Activated T-helper 1 cell treated with anti-CD3 and anti-CD28 coated beads, Interleukin-12 subunit alpha, Interleukin-12 subunit beta, Interleukin-2, Interleukin-4 antibody, amounts not matched to agents 30 ng/mL and 10 ng/mL and 1 ng/mL, durations not matched to agents 14 hours and 24 hours and 36 hours (primary cell): ENCODE measurements at places on chromosomes 2 and 18. TPM values are rescaled to one million over a fixed set of nuclear protein-coding genes. Genes with fewer than 3 reads are reported as not detected.

AQP12A gene
- not detected in 2 replicates for total RNA-seq

PTH2R gene
- total RNA-seq: 0.10 TPM in 1 of 2 replicates, not detected in the other

GLI2 gene
- total RNA-seq: 0.32 and 0.62 TPM in 2 replicates

ANKRD30BL gene
- not detected in 2 replicates for total RNA-seq

MFSD2B gene
- 0.12 TPM in 1 of 2 replicates, not detected in the other for total RNA-seq

WDR75 gene
- 108 and 112 TPM in 2 replicates for total RNA-seq

ADNP2 gene
- total RNA-seq: 29.0 TPM in 2 replicates

IL36RN gene
- total RNA-seq: not detected in 2 replicates

- DNase-seq: peak; percentile 29
- H3K4me3 ChIP-seq: no peak overlapping the region
- H3K27ac ChIP-seq: no peak overlapping the region
- peaks cover 9% of the 10 kb centered on the region for H3K4me1 ChIP-seq
Measured at GRCh38 chr2:105235388-105236059, 6.0 kb upstream of the GPR45 start.

DNA sequence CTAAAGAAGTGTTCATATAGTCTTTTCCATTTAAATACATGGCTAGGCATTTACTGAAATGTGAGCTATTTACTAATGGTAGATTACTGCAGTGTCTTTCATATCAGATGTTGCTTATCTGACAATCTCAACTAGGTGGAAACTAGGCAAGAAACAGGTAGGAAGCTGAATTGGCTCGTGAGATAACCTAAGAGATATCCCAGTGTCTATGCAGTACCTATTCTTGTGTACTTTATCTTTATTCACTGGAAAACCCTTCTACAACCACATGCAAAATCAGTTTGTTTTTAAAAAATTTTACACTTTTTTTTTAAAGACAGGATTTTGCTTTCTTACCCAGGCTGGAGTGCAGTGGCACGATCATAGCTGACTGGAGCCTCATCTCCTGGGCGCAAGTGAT is 63.8 kb downstream of the PLCL1 start:
- H3K4me3 ChIP-seq: peak overlapping the region; percentile 42
- H3K4me1 ChIP-seq: peaks cover 51% of the 10 kb centered on the region
- DNase-seq: no peak
- H3K36me3 ChIP-seq: no peaks in the 10 kb centered on the region
- H3K27me3 ChIP-seq: no peaks in the 10 kb centered on the region

DNA sequence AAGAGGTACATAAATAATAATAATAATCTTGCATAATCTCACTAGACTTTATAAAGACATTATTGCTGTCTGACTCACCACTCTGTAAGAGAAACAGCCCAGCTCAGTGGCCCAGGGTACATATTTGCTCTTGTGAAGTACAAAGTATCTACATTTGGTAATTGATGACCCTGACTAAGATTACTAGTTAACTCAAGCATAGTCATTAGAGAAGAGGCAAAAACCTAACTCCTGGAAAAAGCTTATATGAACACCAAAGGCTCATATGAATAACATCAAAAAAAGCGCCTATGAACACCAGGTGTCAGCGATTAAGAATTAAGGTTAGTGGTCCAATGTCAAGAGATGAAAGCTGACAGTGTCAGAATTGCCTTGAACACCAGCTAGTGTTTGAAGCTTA is 38.4 kb downstream of the RAD51AP2 start:
- no peak for DNase-seq
- no peaks in the 10 kb centered on the region for H3K4me1 ChIP-seq
- H3K27ac ChIP-seq: no peak overlapping the region
- no peaks in the 10 kb centered on the region for H3K36me3 ChIP-seq
- no peaks in the 10 kb centered on the region for H3K27me3 ChIP-seq

DNA sequence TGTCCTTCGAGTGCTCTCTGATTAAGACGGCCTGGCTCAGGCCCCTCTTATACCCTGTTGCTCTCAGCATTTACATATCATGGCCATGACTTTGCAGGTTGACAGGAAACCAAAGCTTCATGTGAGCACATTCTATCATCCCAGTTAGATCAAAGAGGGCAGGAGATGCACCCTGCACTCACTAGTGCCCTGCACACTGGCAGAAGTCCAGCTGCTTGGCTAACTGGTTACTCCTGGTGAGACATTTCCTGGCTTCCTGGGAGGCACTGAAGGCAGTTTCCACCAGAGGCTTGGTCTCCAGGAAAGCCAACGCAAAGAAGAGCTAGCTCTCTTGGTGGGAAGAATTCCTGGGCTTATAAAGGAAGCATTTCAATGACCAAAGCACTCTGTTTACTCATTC is 66.3 kb downstream of the LIPG start:
- H3K27me3 ChIP-seq: no peaks in the 10 kb centered on the region
- DNase-seq: no peak
- H3K27ac ChIP-seq: no peak overlapping the region
- H3K4me3 ChIP-seq: no peak overlapping the region
- no peaks in the 10 kb centered on the region for H3K36me3 ChIP-seq

DNA sequence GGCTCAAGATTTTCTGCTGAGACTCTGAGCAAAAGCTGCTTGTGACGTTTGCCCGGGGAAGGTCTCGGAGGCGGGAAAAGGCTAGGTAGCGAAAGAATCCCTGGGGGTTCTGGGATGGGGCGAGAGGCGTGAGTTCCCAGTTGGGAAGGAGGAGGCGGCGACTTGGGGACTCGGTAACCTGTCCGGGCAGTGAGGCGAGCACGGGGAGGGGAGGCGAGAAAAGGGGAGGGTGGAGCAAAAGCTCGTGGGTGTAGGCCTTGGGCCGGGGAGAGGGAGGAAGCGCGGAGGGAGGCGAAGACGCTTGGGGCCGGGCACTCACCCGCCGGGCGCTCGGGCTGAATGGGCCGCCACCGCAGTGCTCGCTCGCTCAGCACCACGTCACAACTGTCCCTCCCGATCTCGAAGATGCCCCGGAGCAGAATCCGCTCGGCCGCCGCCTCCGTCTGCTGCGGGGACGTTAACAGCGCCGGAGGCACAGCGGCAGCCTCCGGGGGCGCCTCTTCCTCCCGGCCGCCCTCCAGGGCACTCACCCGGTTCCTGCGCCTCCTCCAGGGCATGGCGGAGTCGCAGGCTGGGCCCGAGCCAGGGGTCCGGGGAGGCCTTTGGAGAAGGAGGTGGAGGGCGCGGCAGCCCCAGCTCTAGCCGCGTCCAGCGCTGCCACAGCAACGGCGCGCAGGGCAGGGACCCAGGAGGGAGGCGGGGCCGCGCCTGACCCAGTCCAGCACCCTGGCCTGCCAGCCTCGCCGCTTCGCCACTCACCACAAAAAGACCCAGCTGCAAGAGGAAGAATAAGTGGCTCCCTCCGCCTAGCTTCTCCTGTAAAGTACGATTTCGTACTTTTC is at the start of gene CERKL:
Gene CERKL, minus strand, starts transcription at position 656 of the 842 bp plus-strand sequence. Its CDS starts 99 bp downstream, at position 557.
- H3K36me3 ChIP-seq: no peaks in the 10 kb centered on the region
- DNase-seq: no peak
- H3K4me1 ChIP-seq: peaks cover 9% of the 10 kb centered on the region
- peaks cover 50% of the 10 kb centered on the region for H3K27me3 ChIP-seq

GRCh38 chr2:73856214-73856613 is 27.5 kb downstream of the STAMBP start:
- no peaks in the 10 kb centered on the region for H3K27me3 ChIP-seq
- no peak for DNase-seq
- H3K36me3 ChIP-seq: peaks cover 53% of the 10 kb centered on the region
- H3K27ac ChIP-seq: no peak overlapping the region

DNA sequence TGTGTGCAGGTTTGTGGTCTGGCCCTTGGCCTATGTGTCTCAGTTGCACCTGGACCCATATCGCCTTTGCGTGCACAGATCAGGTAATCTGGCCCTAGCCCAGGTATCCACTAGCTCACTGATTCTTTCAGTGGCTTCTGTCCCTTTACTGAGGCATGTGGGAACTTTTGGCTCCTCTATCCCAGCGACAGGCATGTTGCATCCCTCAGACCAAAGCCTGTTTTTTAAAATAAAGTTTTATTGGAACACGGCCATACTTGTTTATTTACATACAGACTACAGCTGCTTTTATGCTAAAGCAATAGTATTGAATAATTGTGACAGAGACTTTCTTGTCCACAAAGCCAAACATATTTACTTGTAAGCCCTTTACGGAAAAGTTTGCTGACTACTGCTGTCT is 39.9 kb upstream of the UPP2 start:
- H3K27me3 ChIP-seq: peaks cover 2% of the 10 kb centered on the region
- no peaks in the 10 kb centered on the region for H3K36me3 ChIP-seq
- no peak overlapping the region for H3K27ac ChIP-seq
- no peaks in the 10 kb centered on the region for H3K4me1 ChIP-seq
- H3K4me3 ChIP-seq: no peak overlapping the region

GRCh38 chr2:163405298-163405697 is 330.5 kb downstream of the FIGN start:
- no peaks in the 10 kb centered on the region for H3K27me3 ChIP-seq
- no peak overlapping the region for H3K27ac ChIP-seq

- H3K4me3 ChIP-seq: no peak overlapping the region
- no peak for DNase-seq
- no peaks in the 10 kb centered on the region for H3K36me3 ChIP-seq
- no peak overlapping the region for H3K27ac ChIP-seq
- no peaks in the 10 kb centered on the region for H3K4me1 ChIP-seq
Measured at GRCh38 chr18:29430416-29430815, 1253.5 kb upstream of the CDH2 start.

GRCh38 chr2:24707143-24707542 is 86.0 kb downstream of the PTRHD1 start:
- DNase-seq: no peak
- no peaks in the 10 kb centered on the region for H3K27me3 ChIP-seq
- no peak overlapping the region for H3K4me3 ChIP-seq
- peaks cover 13% of the 10 kb centered on the region for H3K36me3 ChIP-seq

DNA sequence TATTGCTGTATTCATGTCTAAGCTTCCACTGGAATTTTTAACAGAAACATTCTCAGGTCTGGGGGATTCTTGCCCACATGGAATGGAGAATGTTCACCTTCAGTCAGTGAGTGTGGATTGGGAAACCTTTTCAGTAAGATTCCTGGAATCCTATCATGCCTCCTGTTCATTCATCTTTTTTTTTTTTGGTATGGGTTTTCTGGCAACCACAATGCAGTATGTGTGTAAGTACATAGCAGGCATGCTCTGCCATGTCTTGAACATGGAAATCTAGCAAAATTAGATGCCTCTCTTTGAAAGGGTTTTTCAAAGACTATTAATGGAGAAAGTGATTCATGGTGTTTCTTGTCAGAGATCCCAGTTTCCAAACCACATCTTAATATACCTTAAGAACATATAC is 176.5 kb downstream of the LTBP1 start:
- no peaks in the 10 kb centered on the region for H3K4me1 ChIP-seq
- no peak for DNase-seq
- H3K4me3 ChIP-seq: no peak overlapping the region
- no peaks in the 10 kb centered on the region for H3K36me3 ChIP-seq
- H3K27me3 ChIP-seq: peaks cover 7% of the 10 kb centered on the region
- no peak overlapping the region for H3K27ac ChIP-seq

GRCh38 chr18:54883816-54884604 is 55.7 kb downstream of the RAB27B start:
- no peaks in the 10 kb centered on the region for H3K36me3 ChIP-seq
- no peaks in the 10 kb centered on the region for H3K27me3 ChIP-seq
- H3K27ac ChIP-seq: no peak overlapping the region
- no peaks in the 10 kb centered on the region for H3K4me1 ChIP-seq
- DNase-seq: no peak

- H3K27ac ChIP-seq: no peak overlapping the region
- no peaks in the 10 kb centered on the region for H3K36me3 ChIP-seq
- no peak overlapping the region for H3K4me3 ChIP-seq
- H3K27me3 ChIP-seq: peaks cover 19% of the 10 kb centered on the region
- peaks cover 10% of the 10 kb centered on the region for H3K4me1 ChIP-seq
Measured at GRCh38 chr2:104656571-104657163, 197.2 kb upstream of the POU3F3 start.

DNA sequence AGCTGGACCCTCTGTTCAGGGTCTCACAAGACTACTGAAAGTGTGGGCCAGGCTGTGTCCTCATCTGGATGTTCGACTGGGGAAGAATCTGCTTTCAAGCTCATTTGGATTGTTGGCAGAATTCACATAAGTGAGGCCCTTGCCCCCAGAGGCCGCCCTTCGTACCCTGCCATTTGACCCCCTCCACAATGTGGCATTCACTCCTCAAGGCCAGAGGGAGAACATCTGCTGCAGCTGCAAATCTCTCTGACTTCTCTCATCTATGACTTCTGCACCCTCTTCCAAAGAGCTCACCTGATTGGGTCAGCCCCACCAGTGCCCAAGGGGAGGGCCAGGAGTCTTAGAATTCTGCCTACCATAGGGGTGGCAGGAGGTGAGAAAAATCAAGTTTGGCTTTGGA is 3.9 kb upstream of the CNDP2 start:
- H3K27ac ChIP-seq: no peak overlapping the region
- peaks cover 16% of the 10 kb centered on the region for H3K27me3 ChIP-seq
- peaks cover 5% of the 10 kb centered on the region for H3K36me3 ChIP-seq
- peaks cover 14% of the 10 kb centered on the region for H3K4me1 ChIP-seq
- no peak for DNase-seq
- H3K4me3 ChIP-seq: no peak overlapping the region

- H3K27ac ChIP-seq: no peak overlapping the region
- no peaks in the 10 kb centered on the region for H3K27me3 ChIP-seq
- H3K4me3 ChIP-seq: no peak overlapping the region
Measured at GRCh38 chr2:226738821-226739544, 60.6 kb downstream of the IRS1 start.

GRCh38 chr2:98293030-98293429 is 53.2 kb upstream of the CNGA3 start:
- H3K4me3 ChIP-seq: no peak overlapping the region
- DNase-seq: no peak
- no peak overlapping the region for H3K27ac ChIP-seq
- H3K27me3 ChIP-seq: no peaks in the 10 kb centered on the region
- no peaks in the 10 kb centered on the region for H3K36me3 ChIP-seq
- H3K4me1 ChIP-seq: no peaks in the 10 kb centered on the region

DNA sequence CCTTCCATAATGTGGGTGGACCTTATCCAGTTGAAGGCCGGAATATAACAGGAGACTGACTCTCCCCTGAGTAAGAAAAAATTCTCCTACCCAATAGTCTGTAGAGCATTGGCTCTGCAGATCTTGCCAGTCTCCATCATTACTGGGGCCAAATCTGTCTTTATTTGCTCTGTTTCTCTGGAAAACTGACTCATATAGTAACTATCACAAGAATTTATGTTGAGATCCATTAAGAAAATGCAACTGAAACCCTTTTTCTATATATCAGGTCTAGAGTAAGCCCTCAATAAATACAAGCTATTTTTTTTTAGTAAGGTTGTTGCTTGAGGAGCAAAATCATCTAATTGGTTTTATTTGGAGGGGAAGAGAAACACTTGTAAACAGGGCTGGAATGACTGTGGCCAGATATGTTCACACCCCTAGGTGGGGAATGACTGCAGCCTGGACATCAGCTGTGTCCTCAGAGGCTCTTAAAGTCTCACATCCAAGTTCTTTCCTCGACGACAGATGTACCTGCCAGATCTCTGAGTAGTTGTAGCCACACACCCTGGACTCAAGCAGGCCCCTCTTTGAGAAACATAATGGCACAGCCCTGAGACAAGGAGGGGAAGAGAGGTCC is 339.7 kb downstream of the TNS1 start:
- peaks cover 17% of the 10 kb centered on the region for H3K4me1 ChIP-seq
- H3K4me3 ChIP-seq: no peak overlapping the region
- no peak overlapping the region for H3K27ac ChIP-seq
- H3K36me3 ChIP-seq: no peaks in the 10 kb centered on the region
